Right renal cortex interstitium (tissue), 3 donors: ENCODE measurements at places on chromosomes 3 and 15. TPM values are rescaled to one million over a fixed set of nuclear protein-coding genes. Genes with fewer than 3 reads are reported as not detected.

DNA sequence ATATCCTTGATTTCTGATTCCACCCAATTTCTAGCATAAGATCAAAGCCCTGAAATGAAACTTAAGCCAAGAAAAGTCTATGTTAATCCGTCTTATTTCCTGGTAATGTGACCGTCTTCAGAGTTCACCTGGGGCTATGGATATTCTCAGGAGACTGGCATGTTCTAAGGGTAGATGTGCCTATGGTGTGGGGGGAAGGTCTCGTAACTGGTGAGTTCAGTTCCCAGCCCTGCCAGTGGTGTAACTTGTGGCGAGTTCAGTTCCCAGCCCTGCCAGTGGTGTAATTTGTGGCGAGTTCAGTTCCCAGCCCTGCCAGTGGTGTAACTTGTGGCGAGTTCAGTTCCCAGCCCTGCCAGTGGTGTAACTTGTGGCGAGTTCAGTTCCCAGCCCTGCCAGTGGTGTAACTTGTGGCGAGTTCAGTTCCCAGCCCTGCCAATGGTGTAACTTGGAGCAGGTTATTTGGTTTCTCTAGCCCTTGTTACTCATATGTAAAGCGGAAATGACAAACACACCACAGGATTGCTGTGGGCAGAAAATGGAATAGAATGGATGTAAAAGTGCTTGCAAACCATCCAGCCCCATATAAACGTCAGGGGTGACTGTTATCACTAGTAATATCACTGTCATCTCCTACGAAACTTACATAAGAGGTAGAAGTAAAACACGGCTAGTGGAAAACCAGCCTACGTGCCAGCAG, 30.4 kb downstream of the SLC51A start:
- DNase-seq, result no peak

GRCh38 chr3:1294586-1294985, 201.8 kb downstream of the CNTN6 start:
- DNase-seq, result no peak

TEX9 gene
- 35.0 TPM for polyA plus RNA-seq

DNA sequence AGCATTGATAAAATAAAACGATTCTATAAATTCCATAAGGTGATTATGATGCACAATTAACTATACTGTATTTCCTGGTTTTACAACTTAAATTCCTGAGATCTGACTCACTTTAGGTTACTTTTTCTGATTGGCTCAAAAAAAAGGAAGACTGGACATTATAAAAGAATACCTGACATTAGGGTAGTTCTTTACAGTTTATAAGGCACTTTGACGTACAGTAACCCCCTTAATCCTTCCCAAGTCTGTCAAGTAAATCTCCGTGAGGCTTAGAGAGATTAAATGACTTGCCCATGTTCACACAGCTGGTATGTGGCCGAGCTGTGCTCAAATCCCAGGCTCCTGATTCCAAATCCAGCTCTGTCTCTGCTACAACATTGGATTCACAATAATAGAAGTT, 1.0 kb upstream of the SLTM start:
- DNase-seq, result no peak

ADGRG7 gene
- polyA plus RNA-seq, result 0.10 TPM

DNA sequence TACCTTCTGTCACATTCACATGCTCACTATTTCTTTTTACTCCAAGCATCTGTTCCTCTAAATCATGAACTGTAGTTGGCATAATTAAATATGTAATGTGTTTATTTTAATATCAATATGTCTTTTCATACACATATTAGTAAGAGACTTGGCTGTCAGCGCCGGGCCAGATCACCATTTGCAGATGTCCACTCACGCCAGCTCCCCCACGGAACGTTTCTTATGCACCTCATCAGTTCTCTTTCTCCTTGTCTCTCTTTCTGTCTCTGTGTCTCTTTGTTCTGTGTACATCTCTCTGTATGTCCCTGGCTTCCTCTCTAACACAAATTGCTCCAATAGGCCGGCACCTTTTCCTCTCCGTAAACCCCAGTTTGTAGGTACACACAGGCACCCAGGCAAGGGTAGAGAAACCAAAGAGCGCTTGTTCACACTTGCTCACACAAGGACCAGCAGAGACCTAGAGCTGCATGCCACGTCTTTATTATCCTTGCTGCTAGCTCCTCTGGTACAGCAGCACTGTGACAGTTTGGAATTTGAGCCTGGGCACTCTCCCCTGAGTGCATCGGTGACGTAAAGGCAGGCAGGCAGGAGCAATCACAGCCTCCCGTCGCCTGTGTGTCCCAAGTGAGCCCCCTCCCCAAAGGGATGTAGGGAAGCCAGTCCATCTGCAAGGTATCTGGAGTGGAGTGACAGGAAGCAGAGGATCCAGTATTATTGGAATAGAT, 40.4 kb downstream of the CACNA1D start:
- DNase-seq, result no peak

HMG20A gene
- polyA plus RNA-seq, result 64.5 TPM

SMCO1 gene
- polyA plus RNA-seq, result not detected

DNA sequence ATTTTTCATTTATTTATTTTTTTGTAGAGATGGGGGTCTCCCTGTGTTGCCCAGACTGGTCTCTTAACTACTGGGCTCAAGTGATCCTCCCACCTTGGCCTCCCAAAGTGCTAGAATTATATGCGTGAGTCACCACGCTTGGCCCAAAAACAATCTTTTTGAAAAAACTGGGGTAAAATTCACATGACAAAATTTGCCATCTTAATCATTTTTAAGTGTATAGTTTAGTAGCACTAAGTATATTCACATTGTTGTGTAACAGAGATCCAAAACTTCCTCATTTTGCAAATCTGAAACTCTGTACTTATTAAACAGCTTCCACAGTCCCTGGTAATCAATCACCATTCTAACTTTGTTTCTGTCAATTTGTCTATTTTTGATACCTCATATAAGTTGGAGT, 5.2 kb downstream of the SNX1 start:
- DNase-seq, result no peak

GRCh38 chr3:45789235-45789812, 7.0 kb downstream of the SLC6A20 start:
- DNase-seq, result no peak

GRCh38 chr3:112136959-112137693, 4.1 kb upstream of the GCSAM start:
- DNase-seq, result no peak

DNA sequence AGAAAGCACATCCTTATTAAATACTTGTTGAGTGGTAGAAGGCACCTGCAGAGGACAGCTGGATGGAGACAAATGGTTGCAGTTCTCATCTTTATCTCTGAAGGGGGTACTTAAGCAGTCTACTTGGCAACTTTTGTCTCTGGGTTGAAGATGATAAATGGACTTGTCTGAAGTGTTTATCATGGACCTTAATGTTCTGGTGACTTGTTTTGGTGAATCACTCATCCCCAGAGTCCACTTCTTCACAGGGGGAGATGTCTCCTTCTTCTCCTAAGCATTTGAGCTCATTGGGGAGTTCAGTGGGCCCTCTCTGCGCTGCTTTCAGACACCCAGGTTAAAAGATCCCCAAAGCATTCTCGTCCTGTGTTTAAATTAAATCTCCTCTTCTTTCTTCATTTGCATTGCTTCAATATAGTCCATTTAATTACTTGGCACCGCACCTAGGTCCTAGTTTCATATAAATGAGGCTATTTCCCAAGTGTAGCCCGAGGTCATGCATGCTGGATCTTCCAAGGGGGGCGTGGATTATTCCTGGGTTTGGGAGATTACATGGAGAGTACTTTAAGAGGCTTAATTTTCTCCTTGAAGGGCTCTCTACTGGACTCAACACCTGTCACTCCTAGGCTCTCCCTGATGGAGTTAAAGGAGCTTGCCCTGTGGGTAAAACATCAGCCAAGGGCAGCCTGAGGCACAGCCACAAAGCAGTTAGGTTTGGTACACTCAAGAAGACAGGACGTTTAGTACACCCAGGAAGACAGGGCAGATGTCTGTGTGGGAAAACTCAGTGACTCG, 239.3 kb upstream of the C2CD4B start:
- DNase-seq, result no peak

PROK2 gene
- 0.08 TPM for polyA plus RNA-seq

DNA sequence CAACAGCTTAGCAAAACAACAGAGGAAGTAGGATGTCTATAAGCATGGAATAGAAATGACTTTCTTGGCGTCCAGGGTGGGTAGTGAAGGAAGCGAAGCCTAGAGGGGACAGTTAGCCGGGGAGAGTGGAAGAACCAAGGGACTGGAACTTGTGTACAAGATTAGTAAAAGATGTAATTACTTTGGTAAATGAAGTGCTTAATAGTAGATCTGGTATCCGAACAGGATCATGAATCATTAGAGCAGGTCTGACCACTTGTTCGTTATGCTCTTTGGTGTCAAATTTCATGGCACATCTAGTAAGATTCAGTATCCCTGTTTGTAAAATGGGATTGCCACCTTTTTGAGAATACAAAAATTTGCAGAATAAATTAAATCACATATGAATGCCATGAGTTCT, 112.5 kb upstream of the MLF1 start:
- no peak for DNase-seq

AGBL1 gene
- polyA plus RNA-seq, result 0.08 TPM

GRCh38 chr3:181694805-181695660, 16.7 kb upstream of the SOX2 start:
- no peak for DNase-seq

PIF1 gene
- 8.1 TPM for polyA plus RNA-seq

DNA sequence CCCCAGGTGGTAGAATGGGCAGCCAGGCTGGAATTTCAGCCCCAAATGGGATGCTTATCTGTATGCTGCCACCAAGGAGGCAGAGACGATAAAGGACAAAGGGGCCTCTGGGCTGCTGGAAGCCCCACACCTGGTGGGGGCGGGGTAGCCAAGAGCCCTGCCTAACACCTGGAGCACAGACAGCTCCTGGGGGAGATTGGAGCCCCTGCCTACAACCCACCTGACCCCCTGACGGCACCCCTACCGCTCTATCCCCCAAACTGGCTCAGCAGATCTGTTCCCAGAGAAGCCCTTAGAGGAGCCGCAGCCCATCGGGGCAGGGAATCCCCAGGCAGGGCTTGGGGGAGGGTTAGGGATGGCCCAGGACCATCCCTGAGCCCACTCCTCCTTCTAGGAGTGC, 15.8 kb upstream of the SEMA3F start:
- no peak for DNase-seq

DNA sequence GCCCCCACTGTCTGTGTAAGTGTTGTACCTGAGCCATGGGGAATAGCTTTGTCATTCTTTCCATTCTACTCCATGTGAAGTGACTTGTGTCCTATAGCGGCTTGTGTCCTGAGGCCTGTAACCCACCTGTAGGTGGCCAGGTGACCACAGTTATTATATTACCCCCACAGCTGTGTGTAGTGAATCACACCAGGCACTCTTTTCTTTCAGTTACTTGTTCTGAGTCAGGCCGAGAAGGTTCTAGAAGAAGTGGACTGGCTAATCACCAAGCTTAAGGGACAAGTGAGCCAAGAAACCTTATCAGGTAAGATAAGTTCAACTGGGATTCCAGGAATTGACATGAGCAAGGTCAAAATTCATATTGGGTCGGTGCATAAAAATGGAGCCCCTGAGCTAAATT, 29.2 kb downstream of the POLG start:
- no peak for DNase-seq

DNA sequence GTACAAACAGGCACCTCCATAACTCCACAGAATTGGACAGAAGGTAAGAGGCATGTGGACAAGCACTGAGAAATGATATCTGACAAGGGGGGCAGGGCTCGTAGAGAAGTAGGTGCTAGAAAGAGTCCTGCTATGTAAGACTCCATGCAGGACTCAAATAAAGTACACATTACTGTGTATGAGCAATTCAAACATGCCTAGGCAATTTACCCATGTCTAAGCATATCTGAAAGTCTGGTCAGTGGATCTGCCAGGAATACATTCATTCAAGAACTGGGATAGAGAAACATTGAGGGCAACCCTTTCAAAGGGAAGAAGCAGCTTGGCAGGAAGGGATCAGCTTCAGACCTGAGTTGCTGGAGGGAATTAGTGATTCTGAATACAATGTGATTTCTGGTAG, 174.1 kb upstream of the MCTP2 start:
- no peak for DNase-seq

GRCh38 chr15:34246276-34246976, 21.6 kb downstream of the EMC4 start:
- DNase-seq, result no peak

CPLX3 gene
- not detected for polyA plus RNA-seq

GRCh38 chr3:37086918-37087317, 87.5 kb downstream of the LRRFIP2 start:
- no peak for DNase-seq

RETNLB gene
- polyA plus RNA-seq, result not detected

LMAN1L gene
- not detected for polyA plus RNA-seq

- no peak for DNase-seq
These were observed 55.3 kb downstream of the CCK start for GRCh38 chr3:42210726-42211125.

BUB1B gene
- polyA plus RNA-seq, result 33.0 TPM

DNA sequence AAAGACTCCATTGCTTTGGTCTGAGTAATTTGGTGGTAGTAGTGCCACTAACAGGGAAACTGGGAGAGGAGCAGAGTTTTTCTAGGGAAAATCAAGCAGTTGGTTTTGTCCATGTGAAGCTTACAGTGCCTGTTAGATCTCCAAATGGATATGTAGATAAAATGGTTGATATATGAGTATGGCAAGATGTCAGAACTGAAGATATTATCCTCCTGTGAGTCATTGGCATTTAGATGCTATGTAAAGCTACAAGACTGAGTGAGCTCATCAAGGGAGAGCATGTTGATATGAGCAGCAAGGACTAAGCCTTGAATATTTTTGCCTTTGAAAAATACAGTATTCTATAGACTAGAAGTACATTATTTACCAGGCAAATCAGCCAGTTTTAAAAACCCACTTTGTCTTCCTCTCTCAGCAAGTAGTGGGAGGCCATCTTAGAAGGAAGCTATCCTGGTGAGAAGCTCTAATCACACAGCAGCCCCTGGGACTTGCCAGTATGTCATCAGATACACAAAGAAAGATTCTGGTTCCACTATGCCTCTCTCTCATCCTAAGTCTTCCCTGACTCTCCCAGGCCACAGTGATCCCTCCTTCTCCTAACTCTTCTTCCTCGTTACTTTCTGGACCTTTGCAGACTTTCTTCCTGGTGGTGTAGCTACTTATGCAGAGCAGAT, 77.4 kb upstream of the ANKRD28 start:
- DNase-seq, result no peak

- no peak for DNase-seq
These were observed 3.9 kb upstream of the VILL start for GRCh38 chr3:37986479-37987314.

MEX3B gene
- 11.8 TPM for polyA plus RNA-seq

DNA sequence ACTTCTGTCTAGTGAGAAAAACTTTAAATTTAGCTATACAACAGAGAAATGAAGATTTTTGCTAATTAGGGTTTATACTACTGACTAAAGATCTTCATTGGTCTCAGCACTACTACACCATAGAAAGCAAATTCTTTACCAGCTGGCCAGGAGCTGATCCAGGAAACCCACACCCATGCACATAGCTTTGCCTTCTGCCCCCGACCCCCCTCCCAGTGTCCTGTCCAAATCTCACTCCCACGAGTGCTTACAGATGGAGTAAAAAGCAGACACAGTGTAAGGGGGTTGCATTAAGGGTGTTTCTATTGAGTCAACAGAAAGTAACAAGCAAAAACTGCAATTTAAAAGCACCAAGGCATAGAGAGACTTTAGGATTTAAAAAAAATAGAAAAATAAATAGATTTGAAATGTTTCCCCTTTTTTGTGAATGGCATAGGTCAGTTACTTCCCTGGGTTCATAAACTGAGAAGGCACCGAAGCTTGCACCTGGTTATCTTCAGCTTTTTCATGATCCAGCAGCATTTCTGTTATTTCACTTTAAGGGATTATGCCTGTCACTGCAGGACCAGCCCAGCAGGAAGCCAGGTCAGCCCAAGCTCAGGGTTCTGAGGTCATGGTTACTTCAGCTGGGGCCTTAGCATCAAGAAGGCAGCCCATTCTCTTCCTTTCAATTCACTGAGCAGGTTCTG, 124.3 kb downstream of the CTNNB1 start:
- no peak for DNase-seq
